Smooth muscle cell of the coronary artery (primary cell): ENCODE measurements at places on chromosomes 11 and 22. TPM values are rescaled to one million over a fixed set of nuclear protein-coding genes. Genes with fewer than 3 reads are reported as not detected.

Gene TEX12
- total RNA-seq: 0.15 TPM in 1 of 2 replicates, not detected in the other

Gene NXPE2
- 0.08 TPM in 1 of 2 replicates, not detected in the other for total RNA-seq

Gene GGTLC2
- not detected in 2 replicates for total RNA-seq

Gene EHF
- 0.23 TPM in 1 of 2 replicates, not detected in the other for total RNA-seq

Gene APOBEC3F
- 5.3 and 8.1 TPM in 2 replicates for total RNA-seq

Gene KDM4F
- not detected in 2 replicates for total RNA-seq

Gene IL10RA
- total RNA-seq: 0.08 TPM in 1 of 2 replicates, not detected in the other

Gene ANO1
- 0.23 and 5.3 TPM in 2 replicates for total RNA-seq

Gene SNRPD3
- total RNA-seq: 193 and 203 TPM in 2 replicates

Gene KRTAP5-11
- total RNA-seq: not detected in 2 replicates

Gene DUSP8
- 0.23 TPM in 1 of 2 replicates, not detected in the other for total RNA-seq

Gene KRTAP5-1
- not detected in 2 replicates for total RNA-seq

Gene ACTN3
- under 0.01 and 0.12 TPM in 2 replicates for total RNA-seq

Gene NAA40
- 9.3 and 13.5 TPM in 2 replicates for total RNA-seq

Gene SMTNL1
- total RNA-seq: not detected in 2 replicates

Gene MMP8
- not detected in 2 replicates for total RNA-seq

Gene PNPLA3
- total RNA-seq: 0.47 and 2.4 TPM in 2 replicates

Gene OR2AG2
- 0.08 TPM in 1 of 2 replicates, not detected in the other for total RNA-seq

Gene TEX54
- total RNA-seq: not detected in 2 replicates

Gene RAC2
- 3.9 and 10.9 TPM in 2 replicates for total RNA-seq

Gene C1QTNF4
- total RNA-seq: 0.08 TPM in 1 of 2 replicates, not detected in the other

Gene TSGA10IP
- total RNA-seq: not detected in 2 replicates

Gene SLC29A2
- 0.08 TPM in 1 of 2 replicates, not detected in the other for total RNA-seq

Gene HEPACAM
- not detected in 2 replicates for total RNA-seq

Gene MTFP1
- total RNA-seq: 3.2 and 11.4 TPM in 2 replicates

Gene SCUBE2
- total RNA-seq: 0.98 and 8.2 TPM in 2 replicates

Gene BAIAP2L2
- total RNA-seq: 0.45 and 1.1 TPM in 2 replicates

Gene MPEG1
- total RNA-seq: not detected in 2 replicates

Gene CARD18
- total RNA-seq: not detected in 2 replicates

Gene CCDC73
- not detected in 2 replicates for total RNA-seq

Gene USP35
- 6.3 and 25.3 TPM in 2 replicates for total RNA-seq

Gene MYBPC3
- 0.12 TPM in 1 of 2 replicates, not detected in the other for total RNA-seq

Gene C11orf86
- total RNA-seq: not detected in 2 replicates

Gene MAP6
- 1.2 and 1.5 TPM in 2 replicates for total RNA-seq

Gene MIOX
- total RNA-seq: not detected in 2 replicates

Gene RTN4RL2
- 0.12 TPM in 1 of 2 replicates, not detected in the other for total RNA-seq

Gene SCGB1A1
- not detected in 2 replicates for total RNA-seq

Gene PHETA2
- total RNA-seq: 11.6 and 19.4 TPM in 2 replicates

Gene RFPL1
- total RNA-seq: not detected in 2 replicates

Gene POTEH
- not detected in 2 replicates for total RNA-seq

Gene DKK3
- 129 and 293 TPM in 2 replicates for total RNA-seq

Gene ZNF214
- 4.4 and 13.8 TPM in 2 replicates for total RNA-seq

Gene BANF1
- 9.2 and 26.8 TPM in 2 replicates for total RNA-seq
